Left renal pelvis (tissue), 4 donors: ENCODE measurements at places on chromosomes 7 and 10. TPM values are rescaled to one million over a fixed set of nuclear protein-coding genes. Genes with fewer than 3 reads are reported as not detected.

DNA sequence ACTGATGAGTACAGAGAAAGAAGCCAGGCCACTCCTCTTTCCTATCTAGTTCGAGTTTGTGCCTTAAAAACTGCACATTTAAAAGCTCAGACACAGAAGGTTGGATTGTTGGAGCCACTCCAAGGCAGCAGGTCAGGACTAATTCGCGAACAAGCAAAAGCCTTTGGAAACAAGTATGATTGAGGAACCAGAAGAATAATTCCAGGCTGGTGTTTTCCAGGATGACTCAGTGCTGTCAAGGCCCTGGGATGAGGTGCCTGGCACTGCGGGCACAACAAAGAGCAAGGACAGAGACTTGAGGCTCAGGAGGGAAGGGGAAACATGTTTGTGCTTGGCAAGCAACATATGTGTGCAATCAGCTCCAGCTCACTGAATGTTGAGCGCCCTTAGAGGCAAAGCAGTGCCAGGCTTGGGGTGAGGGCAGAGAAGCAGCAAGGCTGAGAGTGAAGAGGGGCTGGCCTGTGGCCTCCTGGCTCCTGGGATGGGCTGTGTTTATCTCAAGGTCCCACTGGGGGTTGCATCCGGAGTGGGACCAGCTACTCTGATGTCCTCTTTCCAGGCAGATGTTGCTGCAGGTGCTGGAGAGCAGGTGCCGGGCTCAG, 44.1 kb downstream of the VSTM4 start:
- no peak for DNase-seq

GRCh38 chr7:104486931-104487330, 158.5 kb downstream of the LHFPL3 start:
- DNase-seq = no peak

- no peak for DNase-seq
Measured at GRCh38 chr10:122336961-122337360, 37.5 kb upstream of the PLEKHA1 start.

DNA sequence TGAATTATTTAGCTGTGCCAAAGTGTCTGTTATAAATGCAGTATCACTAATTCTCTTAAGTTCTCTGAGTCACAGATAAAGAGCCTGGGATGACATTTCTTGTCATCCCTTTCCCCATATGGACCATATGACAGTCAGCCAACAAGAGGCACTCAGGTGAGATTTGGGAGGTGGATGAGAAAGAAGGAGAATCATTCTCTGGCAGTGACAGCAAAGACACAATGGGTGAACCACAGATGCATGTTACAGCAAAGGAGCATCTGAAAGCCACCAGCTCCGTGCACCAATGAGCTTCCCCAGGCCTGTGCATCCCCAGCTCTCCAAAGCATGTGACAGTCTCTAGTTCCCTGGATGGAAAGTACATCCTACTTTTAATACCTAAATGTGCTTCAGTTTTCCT, 10.8 kb downstream of the GIMAP6 start:
- DNase-seq = no peak

DNA sequence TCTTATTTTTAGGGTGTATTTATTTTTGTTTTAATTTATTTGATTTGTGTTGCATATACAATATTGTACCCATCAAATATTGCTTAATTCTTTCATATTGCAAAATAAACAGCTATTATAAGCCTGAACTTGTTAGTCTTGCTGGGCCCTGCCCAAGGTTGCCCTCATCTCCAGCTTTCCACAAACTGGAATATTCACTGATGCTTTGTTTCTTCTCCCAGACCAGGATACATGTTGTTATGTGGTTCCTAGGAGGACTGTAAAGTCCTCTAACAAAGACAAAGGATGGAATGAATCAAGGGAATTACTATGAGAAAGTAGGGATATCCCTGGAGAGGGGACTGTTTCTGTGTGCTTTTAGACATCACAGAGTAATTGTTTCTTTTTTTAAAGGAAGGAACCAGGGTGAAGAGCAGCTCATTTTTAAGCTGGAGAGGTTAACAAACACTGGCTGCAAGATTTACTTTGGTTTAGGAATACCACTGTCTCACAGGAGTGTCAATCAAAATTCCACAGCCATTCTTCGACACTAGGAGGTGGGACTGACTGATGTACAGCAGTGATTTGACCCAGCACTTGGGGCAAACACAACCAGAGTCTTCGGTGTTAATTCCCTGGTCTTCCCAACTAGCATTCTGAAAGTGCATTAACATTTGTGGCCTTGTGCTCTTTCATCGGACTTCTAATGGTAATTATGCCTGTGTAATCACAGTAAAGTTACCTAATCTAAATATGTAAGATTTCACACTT, 14.8 kb upstream of the CD36 start:
- DNase-seq = no peak

DNA sequence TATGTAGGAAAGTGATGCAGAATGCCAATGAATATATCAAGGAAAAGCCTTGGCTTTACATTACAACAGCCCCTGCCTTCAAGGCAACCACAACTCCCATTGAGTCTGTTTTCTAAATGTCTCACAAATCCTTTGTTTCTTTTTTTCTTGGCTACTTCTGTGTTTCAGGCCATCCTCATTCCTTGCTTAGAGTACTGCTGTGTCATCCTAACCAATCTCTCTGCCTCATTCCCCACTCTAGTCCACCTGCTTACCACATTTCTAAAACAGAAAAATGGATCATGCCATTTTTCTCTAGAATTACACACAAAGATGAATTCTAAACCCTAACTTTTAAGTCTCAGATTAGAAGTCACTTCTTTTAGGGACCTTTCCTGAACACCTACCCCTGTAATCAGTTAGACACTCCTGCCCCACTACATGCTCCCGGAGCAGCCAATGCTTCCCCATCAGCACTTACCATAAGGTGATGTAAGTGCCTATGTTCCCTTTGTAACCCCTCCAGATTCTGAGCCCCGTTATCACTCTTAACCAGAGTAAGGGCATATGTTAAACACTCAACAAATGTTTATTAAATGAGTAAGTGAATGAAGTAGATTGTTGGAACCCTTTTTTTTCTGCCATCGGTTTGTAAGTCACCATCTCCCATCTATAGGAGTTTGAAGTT, 2.8 kb downstream of the BORCS7 start:
- no peak for DNase-seq

GRCh38 chr10:132515811-132516726, 21.5 kb upstream of the INPP5A start:
- no peak for DNase-seq

DNA sequence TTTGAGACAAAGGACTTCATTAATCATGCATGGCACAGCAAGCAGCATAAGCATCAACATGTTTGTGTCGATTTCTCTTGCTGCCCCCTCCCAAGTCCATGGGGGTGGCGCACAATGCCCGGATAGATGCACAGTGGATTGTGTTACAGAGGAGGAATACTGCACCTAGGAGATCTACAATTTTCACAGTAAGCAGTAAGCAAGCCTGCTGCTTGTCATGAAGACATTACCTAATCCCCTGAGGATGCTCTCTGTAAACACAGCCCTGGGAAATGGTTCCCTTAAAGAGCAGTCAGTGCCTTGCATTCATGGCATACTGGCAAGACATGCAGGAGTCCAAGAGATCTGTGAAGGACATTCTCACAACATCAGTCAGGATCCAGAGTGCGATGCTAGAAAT, 137.7 kb downstream of the ETV1 start:
- DNase-seq = no peak

DNA sequence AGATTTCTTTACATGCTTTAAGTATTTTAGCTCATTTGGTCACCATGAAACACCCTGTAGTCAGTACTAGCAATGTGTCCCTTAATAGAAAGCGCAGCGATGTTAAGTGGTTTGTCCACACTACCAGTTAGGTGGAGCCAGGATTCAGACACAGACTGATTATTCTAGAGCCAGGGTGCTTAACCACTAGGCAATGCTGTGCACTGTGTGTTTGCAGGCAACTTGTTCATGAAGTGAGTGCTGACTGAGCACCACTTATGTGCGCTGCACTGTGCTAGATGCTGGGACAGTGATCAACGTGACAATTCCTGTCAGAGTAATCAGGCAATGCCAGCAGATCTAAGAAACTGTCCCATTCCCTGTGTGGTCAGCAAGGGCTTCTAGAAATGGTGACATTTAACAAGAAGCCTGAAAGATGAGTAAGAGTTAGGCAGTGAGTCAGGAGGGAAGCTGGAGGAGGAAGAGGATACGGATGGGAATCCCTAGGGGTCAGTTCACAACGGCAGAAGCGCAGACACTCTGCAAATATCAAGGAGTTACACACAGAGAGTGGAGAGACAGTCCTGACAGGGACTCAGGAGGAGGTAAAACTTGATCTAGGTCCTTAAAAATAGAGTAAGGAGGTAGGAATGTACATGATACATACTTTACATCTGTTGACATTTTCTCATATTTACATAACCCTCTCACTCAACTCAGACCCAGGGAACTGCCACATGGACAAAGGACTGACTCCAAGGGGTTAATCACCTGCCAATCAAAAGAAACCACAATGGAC, 69.7 kb upstream of the EGR2 start:
- DNase-seq = no peak

- no peak for DNase-seq
Measured at GRCh38 chr7:154748089-154748786, 254.7 kb downstream of the PAXIP1 start.

- no peak for DNase-seq
Measured at GRCh38 chr7:77456696-77457095, 40.5 kb upstream of the GSAP start.

DNA sequence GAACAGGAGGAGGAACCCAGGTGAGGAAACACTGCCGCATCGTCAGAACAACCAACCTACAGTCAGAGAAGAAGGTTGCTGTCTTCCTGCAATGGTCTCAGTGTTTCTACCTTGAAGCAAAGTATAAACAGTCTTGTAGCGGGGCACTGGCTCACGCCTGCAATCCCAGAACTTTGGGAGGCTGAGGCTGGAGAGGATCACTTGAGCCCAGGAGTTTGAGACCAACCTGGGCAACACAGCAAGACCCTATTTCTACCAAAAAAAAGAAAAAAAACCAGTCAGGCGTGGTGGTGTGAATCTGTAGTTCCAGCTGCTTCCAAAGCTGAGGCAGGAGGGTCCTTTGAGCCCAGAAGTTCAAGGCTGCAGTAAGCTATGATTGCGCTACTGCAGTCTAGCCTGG, 23.4 kb downstream of the SNX8 start:
- no peak for DNase-seq

GRCh38 chr10:70295321-70295720, 11.5 kb upstream of the NPFFR1 start:
- no peak for DNase-seq

DNA sequence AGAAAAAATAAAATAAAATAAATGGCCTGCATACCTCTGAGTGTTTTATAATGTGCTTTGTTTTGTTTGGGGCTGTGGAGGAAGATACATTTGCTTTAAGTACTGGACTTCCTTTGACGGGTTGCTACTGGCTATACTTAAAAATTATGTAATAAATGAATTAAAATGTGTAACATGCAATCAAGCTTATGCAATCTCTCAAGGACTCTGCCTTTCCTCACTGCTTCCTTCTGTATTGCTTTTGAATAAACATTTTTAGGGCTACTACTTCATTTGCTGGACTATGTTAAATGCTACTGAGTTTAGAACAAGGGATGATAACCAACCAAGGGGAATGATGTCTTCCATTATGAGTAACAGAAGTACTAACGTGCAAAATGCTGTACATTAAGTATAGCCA, 91.6 kb downstream of the ETV1 start:
- DNase-seq = no peak

DNA sequence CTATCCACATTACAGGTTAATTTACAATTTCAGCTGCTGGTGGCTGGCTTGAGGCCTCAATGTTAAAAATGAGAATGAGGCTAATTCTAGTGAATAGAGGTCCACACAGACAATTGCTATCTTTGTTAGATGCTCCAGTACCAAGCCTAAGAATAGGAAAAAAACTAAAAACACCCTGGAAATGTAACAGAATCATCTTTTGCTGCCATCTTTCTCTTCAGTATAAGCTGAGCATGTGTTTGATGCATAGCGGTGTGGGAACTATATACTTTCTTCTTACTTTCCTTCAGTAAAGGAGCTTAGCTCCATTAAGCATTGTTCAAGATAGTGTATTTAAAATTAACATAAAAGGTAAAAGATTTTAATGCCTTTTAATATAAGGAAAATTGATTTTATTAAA, 5.6 kb downstream of the TMEM229A start:
- DNase-seq = no peak

DNA sequence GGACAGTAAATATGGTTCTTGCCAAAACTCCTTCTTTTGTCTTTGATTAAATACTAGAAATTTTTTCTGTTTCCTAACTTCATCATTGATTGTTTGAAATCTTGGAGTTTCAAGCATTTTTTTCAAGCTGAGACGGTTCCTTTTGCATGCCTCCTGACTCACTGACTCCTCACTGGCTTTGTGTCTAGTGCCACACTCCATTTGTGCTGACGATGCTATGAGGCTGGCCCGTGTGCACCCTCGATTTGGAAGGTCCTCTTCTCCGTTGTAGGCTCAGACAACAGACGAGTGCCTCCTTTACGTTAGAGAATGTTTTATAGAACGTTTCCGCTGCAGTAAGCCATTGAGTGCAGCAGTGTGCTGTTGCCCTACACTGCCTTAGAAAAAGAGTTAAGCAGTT, 10.8 kb upstream of the CSGALNACT2 start:
- no peak for DNase-seq

The RUFY2 gene
- polyA plus RNA-seq = 32.9 TPM

The PDCD4 gene
- 226 TPM for polyA plus RNA-seq

The GNAI1 gene
- 55.7 TPM for polyA plus RNA-seq

The CNNM2 gene
- polyA plus RNA-seq = 5.4 TPM

The LRRC18 gene
- 0.19 TPM for polyA plus RNA-seq

The CHCHD3 gene
- 51.1 TPM for polyA plus RNA-seq

The AKR1C2 gene
- polyA plus RNA-seq = 39.3 TPM
